SK-N-SH treated with all-trans-retinoic acid at 6 μM for 48 hours (cell line): ENCODE measurements at places on chromosomes 6 and 20.

DNA sequence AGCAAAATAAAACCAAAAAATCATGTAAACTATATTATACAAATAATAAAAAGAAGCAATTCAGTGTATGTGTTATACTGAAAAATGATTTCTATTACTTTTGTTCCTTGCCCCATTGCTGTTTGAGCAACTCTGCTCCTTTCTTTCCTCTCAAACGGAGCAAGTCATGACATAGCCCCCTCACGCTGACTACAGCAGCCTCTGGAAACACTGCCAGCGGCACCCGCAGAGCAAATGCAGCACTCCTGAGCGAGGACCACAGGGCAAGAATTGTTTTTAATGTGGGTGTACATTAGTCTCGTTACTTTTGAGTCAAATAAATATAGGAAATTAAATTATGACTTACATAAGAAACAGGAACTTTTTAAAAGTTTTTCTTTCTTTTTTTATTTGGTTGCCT, 350.1 kb upstream of the HSF2 start:
- peak; percentile 71 for ATAC-seq

DNA sequence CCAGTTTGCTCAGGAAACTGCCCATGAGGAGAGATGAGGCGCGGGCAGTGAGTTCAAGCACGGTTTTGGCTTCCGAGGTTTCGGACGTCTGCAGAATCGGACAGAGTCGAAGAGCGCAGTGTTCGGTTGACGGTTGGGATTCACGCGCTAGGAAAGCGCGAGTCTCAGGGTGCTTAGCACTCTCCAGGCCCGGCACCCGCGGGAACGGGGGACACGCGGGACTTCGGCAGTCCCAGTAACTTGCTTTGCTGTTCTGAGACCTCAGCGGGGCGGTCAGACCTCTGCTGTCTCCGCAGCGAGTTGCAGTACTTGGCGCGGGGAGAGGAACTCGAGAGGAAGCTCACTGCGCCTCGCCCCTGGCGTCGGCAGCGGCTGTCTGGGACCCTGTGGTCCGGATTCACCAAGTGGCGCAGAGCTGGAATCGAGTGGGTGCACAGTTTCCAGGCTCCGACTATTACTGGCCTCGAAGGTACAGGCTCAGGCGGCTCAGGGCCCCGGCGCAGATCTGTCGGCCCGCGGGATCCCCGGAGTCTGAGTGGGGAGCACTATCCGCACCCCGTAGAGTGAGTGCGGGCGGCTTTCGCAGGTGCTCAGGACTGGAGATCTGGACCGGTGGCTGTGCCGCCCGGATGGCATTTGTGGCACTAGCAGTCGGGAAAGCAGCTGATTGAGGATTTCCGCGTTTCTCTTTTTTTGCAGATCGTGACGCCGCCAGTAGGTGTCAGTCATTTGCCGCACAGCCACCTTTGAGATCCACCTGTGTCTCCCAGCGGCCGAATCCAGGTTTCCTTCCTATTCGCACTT, at the start of gene POM121L2:
Gene POM121L2, minus strand, starts transcription at position 128 of the 804 bp plus-strand sequence. Its CDS starts 103 bp downstream, at position 25.
- ATAC-seq = peak; percentile 86

- no peak; the same call in 2 of the 3 replicates for ATAC-seq
Observed at GRCh38 chr6:3726421-3726820, 25.1 kb downstream of the PXDC1 start.

GRCh38 chr6:133115946-133116345, 125.2 kb upstream of the EYA4 start:
- no peak for ATAC-seq

GRCh38 chr20:47334022-47334551, 22.4 kb downstream of the ZMYND8 start:
- ATAC-seq = peak; percentile 90

GRCh38 chr6:52340603-52340880, 21.4 kb upstream of the PAQR8 start:
- no peak for ATAC-seq

DNA sequence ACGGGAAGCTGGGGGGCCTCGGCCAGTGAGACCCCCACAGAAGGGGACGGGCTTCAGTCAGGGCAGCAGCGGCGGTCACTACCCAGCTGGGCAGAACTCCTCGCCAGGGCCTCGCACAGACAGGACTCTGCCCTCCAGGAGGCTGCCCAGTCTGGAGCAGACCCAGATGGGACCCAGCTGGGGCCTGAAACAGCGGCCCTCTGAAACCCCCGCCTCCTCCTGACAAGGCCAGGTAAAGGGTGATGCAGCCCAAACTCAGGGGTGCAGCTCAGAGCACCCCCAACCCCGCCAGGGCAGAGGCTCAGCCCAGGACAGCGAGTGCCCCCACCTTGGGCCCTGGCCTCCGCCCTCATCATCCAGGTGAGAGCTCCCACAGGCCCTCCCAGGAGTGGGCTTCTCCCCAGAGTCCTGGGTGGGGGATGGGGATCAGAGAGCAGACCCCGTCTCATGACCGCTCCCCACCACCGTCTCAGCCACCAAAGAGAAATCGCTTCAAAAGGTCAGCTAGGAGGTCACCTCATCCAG, 2.2 kb downstream of the EEF1A2 start:
- ATAC-seq = peak; percentile 36

- ATAC-seq = no peak
Observed at GRCh38 chr20:51402201-51402600, 140.3 kb downstream of the NFATC2 start.

- ATAC-seq = no peak
Observed at GRCh38 chr20:32130352-32130751, 20.8 kb downstream of the TM9SF4 start.

GRCh38 chr6:12037798-12038197, 25.7 kb downstream of the HIVEP1 start:
- no peak for ATAC-seq

DNA sequence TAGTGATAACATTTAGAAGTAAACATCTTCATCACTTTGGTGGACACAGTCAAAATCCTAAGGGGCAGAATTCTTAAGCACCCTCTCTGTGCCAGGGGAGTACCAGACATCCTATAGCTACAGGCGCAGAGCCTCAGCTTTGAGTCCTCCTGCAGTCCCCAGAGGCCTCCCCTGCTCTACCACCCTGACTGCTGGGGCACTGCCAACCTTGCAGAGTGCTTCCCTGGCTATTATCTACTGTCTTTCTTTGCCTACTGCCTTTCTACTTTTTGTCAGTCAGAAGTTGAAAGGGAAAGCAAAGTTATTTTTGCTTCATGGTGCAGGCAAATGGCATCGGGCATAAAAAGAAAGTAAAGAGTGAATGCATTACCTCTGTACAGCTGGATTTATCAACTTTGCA, 80.1 kb downstream of the AIG1 start:
- ATAC-seq = peak; percentile 19; the same call in 1 of the 3 replicates

DNA sequence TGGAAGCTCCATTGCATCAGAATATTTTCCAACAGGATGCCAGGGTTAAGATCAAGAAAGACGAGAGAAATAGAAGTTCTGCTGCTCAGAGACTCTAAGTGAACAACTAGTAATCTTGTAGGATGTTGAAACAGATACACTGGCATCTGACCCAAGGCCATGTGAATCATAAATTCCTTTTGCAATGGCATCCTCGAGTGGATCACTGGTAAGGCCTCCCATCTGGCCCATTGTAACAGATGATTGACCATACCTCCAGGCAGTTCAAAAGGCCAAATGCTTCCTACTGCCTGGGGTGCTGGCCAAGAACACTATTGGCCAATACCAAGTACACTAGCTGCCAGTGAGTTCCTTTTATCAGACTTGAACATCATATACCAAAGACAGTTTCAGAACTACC, 9.9 kb upstream of the SLC17A3 start:
- ATAC-seq = no peak

- ATAC-seq = no peak
Observed at GRCh38 chr20:18404172-18404571, 62.7 kb downstream of the DZANK1 start.

GRCh38 chr6:169881976-169882375, 130.6 kb downstream of the ERMARD start:
- no peak for ATAC-seq
